Pancreas (tissue), 10 donors: ENCODE measurements at places on chromosomes 5 and 9. TPM values are rescaled to one million over a fixed set of nuclear protein-coding genes. Genes with fewer than 3 reads are reported as not detected.

DNA sequence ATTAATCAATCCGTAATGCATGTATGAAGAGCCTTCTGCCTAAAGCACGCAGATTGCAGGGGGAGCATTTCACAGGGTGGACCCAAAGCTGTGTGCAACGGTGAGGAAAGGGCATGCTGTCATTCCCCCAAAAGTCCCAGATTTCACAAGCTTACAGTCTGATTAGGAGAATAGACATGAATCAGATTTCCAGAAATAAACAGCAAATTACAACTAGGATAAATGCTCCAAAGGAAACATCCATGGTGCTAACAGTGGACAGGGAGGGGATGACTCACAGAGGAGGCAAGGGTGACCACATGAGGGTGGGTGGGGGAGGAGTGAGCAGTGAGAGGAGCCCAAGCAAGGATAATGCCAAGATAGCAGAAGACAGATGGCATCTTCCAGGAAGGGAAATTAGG is 258.4 kb upstream of the TAS2R1 start:
- DNase-seq = no peak

GRCh38 chr5:143534761-143535154 is 131.3 kb upstream of the NR3C1 start:
- no peak for DNase-seq

GRCh38 chr9:134136118-134136995 is 475 bp downstream of the WDR5 start:
- DNase-seq = peak; percentile 50

- no peak for DNase-seq
Measured at GRCh38 chr5:6760686-6761085, 47.5 kb downstream of the TENT4A start.

PCDHB2 gene
- 1.1 TPM for total RNA-seq

DNA sequence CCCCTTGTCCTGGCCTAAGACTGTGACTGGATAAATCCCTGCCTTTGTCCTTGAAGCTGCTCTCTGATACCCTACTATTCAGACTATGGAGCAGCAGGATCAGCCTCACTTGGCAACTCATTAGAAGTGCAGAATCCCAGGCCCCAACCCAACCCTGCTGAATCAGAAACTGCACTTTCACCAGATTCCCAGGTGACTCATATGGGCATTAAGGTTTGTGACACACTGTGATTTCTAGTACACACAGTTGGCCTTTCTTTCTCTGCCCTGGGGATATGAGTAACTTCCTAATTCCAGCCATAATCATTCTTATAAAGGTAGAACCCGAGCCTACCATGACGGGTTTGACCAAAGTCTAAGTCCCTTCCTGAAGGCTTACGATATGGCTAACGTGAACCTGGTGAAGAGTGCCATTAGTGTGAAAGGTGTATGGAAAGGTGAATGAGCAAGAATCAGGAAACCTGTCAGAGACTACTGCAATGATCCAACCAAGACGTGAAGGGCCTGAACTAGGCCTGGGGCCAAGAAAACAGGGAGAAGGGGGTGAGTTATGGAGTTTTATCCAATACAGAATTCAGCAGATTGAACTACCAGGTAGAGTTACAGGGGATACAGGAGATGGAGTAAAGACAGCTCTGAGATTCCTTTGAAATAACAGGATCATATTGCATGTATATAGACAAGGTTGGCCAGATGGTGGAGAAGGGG is 533.0 kb downstream of the BNC2 start:
- DNase-seq = no peak

SPAG8 gene
- 1.2 TPM for total RNA-seq
